Left renal cortex interstitium (tissue), 4 donors: ENCODE measurements at places on chromosomes 11 and 22. TPM values are rescaled to one million over a fixed set of nuclear protein-coding genes. Genes with fewer than 3 reads are reported as not detected.

The MAPK8IP1 gene
- 11.5 TPM for polyA plus RNA-seq

The CLTCL1 gene
- polyA plus RNA-seq = 3.3 TPM

GRCh38 chr11:44351898-44352498 is 42.1 kb upstream of the ALX4 start:
- no peak for DNase-seq

DNA sequence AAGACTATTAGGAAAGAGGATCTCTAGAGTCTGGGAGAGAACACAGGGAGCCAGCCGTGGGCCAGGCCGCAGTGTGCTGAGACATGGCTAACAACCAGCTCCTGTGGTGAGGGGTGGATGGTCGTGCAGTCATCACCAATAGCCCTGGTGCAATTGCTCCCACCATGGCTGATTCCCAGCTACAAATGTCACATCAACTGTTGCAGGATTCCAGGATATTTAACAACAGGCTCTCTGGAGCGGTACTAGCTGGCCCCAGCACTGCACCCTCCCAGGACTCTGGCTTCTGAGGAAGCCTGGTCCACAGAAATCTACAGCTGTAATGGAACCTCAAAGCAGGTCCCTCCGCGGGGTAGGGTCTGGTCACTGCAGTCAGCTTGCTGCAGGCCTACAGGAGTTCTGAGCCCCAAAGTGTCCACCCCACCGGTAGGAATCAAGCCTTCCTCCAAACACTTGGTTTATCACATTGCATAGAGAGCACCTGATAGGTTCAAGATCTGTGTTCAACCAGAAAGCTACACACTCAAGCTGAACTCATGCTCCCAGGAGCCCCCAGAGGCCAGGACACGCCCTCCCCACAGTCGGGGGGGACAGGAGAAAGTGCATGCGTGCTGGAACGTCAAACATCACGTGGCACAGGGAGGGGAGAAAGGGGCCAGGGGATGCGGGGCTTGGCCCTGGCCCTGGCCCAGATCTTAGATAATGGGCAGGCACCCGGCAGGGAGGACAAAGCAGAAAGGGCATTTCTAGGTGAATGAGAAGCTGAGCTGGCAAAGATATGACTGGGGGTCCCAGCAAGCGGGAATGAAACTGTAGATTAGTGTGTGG is 609.0 kb downstream of the TBC1D22A start:
- DNase-seq = no peak

The IGF2 gene
- polyA plus RNA-seq = 1,117 TPM

GRCh38 chr22:19152942-19153883 is 3.1 kb upstream of the GSC2 start:
- DNase-seq = no peak

The CHRNA10 gene
- polyA plus RNA-seq = 3.7 TPM

- no peak for DNase-seq
These were observed 8.5 kb upstream of the NUP50 start for GRCh38 chr22:45155050-45155840.

The TNNT3 gene
- 10.8 TPM for polyA plus RNA-seq

GRCh38 chr22:24512043-24512442 is 16.9 kb downstream of the UPB1 start:
- no peak for DNase-seq

- DNase-seq = no peak
These were observed 40.3 kb downstream of the JHY start for GRCh38 chr11:122922893-122923292.

DNA sequence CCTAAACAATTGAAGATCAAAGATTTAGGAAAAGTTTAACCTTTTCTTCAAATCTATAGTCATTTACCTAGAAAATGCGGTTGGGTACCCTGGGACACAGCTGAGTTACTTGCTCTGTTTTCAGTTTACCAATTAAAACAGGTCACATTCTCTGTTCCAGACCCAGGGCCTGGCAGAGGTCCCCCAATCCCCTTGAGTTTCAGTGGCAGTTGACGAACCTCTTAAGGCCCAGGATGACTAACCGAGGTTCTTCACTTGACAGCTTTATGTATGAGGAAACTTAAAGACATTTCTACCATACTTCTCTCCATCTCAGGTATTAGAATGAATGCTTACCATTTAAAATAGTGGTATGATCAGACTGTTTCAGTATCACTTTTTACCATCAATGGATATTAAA is 16.3 kb downstream of the LDHAL6A start:
- DNase-seq = no peak

GRCh38 chr11:27600656-27601055 is 94.1 kb upstream of the LIN7C start:
- no peak for DNase-seq

The ADM2 gene
- polyA plus RNA-seq = 3.8 TPM

GRCh38 chr22:21778705-21779363 is 43.2 kb upstream of the YPEL1 start:
- DNase-seq = no peak

The SEC14L6 gene
- polyA plus RNA-seq = 8.0 TPM

GRCh38 chr11:125569915-125570621 is 791 bp downstream of the EI24 start:
- no peak for DNase-seq

The PARVA gene
- polyA plus RNA-seq = 113 TPM

GRCh38 chr11:68695531-68695930 is 11.2 kb downstream of the GAL start:
- DNase-seq = no peak

The GNG3 gene
- polyA plus RNA-seq = 3.0 TPM

DNA sequence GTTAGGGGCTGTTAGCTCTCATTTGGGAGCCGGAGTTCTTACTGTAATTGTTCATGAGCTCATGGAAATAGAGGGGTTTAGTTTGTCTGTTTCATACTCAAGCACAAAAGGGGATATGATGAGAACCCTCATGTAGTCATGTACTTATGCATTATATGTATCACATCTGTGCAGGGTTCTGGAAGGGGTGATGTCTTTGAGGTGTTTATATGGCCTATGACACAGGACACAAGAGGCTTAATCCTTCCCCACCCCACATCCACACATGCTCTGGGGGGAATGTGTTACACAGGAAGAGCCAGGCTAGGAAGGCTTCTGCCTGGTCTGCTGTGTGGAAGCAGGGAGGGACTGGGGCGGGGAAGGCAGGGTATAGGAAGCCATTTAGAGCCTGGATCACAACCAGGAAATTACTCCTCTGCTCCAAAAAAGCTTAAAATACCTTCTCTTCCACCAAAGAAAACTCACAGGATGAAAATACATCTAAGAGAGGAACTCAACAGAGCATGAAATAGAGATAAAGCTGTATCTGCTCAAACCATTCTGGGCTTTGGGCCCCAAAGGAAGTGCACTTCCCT is 316.1 kb downstream of the TMEM135 start:
- DNase-seq = no peak

DNA sequence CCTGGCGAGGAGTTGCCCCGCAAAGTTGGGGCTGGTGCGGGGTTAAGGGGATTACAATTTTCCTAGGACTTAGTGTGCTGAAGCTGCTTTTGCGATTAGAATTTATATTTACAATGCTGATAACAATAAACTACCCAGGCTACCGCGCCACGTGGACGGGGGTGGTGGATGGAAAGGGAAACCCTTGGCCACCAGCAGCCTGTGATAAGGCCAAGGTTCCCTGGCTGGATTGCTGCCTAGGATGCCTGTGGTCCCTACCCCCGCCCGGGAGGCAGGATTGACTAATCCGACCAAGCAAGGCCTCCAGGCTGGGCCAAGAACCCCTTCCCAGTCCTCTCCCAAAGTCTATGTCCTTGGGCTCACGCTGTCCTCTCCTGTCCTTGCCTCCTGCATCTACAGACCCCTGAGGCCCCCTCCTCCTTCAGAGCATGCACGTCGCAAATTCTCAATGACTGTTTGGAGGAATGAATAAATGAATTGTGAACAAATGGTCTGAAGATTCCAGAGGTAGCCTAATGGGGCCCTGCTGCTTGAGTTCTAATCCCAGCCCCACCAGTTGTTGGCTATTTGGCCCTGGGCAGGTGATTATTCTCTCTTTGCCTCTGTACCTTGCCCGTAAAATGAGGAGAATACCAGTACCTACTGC is 7.6 kb upstream of the CHKA start:
- DNase-seq = no peak

GRCh38 chr22:19265779-19266178 is 25.7 kb downstream of the CLTCL1 start:
- DNase-seq = no peak

- DNase-seq = no peak
These were observed 45.3 kb downstream of the MN1 start for GRCh38 chr22:27756212-27756660.

The MAP6 gene
- 8.9 TPM for polyA plus RNA-seq

GRCh38 chr11:77411717-77412441 is 62.0 kb downstream of the PAK1 start:
- peak; percentile 81 for DNase-seq

- no peak for DNase-seq
These were observed 133.6 kb upstream of the SESN3 start for GRCh38 chr11:95364324-95365295.

DNA sequence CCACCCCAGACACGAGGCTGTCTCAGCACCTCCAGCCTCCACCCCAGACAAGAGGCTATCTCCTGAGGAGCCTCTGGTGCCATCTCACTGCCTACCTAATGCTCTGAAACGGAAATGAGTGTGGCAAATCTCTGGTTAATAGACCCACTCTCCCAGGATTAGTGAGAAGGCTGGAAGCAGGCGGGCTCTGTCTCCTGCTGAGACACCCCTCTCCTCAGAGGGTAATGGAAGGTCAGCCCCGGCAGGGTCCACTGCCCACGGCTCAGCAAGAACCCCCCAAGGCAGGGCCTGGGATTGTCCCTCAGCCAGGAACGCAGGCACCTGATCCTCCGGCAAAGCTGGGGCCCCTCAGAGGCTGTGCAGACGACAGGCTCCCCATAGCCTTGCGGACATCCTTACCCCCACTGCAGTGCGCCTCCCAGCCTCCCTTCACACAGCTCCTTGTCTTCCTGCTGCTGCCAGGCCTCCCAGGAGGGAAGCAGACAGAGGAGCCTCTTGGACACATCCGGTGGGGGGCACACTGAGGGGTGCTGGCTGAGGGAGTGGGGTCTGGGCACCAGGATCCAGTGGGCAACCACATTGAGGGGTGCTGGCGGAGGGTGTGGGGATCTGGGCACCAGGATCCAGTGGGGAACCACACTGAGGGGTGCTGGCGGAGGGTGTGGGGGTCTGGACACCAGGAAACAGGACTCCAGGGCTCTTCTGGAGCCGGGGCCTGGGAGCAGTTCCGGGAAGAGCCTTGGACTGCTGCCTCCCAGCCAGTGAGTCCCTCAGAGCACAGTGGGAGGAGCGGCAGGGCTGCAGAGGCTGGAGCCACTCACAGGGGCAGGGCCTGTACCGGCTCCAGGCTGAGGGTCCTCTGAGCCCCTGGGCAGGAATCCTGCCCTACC is 13.1 kb downstream of the CHID1 start:
- no peak for DNase-seq

DNA sequence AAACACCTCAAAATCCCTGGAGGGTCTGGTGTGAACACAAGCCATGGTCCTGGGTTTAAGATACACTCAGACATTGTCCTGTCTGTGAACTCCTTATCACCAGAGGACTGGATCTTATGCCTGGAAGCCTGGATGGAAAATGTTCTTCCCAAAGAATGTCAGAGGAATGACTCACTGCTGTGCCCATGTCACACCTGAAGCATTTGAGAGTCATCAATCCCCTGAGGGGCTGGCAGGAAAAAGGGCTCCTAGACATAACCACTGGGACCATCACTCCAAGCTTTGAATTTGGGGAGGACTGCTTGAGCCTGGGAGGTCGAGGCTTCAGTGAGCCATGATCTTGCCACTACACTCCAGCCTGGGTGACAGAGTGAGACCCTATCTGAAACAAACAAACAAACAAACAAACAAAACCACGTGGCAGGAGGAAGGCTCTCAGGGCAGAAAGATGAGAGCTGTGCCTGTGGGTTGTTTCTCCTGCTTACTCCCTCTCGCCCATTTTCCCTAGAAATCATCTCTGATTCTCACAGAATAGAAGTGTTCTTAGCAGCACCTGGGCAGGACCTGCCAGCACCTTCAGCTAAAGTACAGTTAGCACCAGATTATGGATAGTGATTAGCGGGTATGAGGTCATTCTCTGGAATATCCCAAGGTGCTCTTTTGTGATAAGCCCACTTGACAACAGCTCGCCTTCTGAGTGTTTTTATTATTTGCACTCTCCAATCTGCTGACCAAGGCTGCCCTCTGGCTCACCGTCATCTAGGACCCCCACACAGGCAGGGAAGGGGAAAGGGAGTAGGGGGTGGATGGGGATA is 11.9 kb upstream of the PRG2 start:
- DNase-seq = no peak

The OR6T1 gene
- not detected for polyA plus RNA-seq
